ENCODE measurements at places on chromosomes 1 and 21.
A peak's percentile ranks its signal among the peaks of the same experiment; 100 is the strongest.

DNA sequence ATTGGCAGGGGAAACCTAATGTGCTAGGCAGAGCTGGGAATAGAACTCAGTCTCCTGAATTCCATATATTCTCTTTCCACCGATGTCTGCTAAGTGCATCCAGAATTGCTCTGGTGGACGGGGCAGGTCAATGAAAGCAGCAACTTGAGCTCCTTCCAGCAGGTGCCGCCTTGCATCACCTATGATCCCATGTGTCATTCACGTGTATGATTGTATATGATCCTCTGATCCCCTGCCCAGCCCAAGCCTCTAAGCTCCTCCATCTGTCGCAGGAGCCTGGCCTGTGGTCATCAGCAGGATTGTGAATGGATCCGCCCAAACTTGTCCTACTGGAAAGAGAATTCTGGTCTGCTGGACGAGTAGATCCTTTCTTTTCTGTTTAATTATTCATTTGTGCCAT, 13.1 kb downstream of the ACTA1 start:
- no peak for DNase-seq

- DNase-seq, result no peak
These were observed 37.3 kb downstream of the VANGL2 start for GRCh38 chr1:160437432-160438316.

GRCh38 chr1:22088331-22088730, 35.8 kb downstream of the CDC42 start:
- DNase-seq, result no peak

DNA sequence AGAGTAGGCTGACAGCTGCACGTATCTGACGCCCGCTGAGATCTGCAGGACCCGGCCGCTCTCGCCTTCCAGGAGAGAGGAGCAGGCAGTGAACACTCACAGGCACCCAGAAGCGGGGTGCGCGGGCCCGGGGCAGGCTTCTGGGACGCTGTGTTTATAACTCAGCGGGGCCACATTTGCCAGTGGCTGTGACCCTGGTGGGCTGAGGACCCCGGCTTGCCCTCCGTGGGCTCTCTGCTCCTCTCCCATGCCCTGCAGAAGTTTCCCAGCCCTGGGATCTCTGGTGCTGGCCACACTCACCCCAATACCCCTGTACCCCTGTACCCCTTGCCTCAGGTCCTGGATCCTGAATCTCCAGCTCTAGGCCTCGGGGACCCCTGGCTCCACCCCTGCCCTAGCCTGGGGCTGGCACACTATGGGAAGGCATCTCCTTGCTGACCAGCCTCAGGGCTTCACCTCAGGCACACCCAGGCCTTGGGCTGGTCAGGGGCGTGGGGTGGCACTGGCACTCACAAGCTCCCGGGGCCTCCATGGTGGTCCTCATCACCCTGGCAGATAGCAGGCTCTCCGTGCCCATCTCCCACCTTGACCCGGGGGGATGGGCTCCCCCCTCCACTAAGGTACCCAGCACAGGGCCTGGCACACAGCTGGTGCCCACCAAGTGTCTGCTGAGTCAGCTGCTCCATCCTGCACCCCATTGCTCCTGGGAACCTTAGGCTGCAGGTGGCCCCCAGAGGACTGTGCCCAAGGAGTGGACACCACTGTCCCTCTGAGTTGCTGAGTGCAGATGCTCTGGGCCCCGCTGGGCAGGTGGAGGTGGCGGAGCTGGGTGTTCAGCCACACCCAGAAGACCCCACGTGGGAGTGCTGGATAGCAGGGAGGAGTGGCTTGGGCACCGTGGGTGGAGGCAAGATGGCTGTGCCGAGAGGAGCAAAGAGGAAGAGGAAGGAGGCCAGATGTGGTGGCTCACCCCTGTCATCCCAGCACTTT, 32.4 kb downstream of the MORN1 start:
- DNase-seq, result no peak

DNA sequence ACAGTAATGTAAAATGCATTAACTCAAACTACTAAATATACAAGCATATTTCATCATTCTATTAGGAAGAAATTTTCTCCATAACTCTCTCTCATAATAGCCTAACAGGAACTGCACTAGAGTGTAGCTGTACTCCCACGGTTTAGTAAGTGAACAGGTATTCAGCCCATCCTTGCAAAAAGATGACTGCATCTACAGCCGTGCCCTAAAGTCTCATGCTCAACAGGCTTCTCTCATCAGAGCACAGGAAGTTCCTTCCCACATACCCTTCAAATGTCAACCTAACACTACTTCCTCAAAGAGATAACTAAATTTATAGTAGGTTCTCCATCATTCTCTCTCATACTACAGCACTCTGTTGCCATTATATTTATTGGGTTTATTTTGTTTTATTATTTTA, 251.6 kb downstream of the AKT3 start:
- no peak for DNase-seq

DNA sequence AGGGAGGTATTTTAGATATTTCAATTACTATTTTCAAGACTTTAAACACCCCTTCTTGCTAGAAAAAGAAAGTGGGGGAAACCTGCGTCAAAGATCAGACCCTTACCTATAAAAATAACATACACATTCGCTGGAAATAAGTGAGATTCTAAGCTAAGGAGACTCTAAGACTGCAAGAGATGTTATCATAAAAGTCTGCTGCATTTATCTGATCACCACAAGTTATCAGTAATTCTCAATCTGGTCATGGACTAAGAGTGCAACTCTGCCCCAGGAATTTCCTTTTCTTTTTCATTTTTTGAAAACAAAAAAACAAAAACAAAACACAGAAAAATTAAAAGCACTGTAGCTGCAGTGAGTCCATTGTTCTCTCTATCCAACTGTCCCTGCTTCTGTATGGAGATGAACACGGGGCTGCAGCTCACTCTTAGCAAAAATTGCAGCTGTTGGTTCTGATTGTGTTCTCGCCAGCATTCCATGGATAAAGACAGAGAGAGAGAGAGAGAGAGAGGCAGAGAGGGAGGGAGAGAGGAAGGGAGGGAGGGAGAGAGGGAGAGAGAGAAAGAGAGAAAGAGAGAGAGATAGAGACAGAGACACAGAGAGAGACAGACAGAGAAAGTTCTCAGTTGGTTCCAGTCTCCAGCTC, 14.1 kb downstream of the XKR8 start:
- DNase-seq, result no peak

DNA sequence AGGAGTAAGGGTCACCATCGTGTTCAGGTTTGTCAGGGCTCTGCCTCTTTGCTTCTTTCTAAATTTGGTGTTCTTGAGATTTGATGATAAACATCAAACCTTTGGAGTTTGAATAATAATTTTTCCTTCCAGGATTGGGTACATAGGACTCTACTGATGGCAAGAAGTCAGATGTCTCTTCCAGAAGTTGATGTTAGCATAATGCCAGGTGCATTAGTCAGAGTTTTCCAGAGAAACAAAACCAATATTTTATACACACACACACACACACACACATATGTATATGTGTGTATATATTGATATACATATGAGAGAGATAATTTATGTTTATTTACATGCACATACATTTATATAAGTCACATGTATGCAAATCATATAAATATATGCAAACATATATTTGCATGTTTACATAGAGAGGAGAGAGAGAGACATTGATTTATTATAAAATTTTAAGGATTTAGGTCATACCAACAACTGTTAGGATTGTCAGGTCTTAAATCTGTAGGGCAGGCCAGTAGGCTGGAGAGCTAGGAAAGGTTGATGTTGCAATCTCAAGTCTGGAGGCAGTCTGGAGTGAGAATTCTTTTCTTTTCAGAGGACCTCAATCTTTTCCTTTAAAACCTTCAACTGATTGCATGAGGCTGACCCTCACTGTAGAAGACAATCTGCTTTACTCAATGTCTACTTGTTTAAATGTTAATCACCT, 199.2 kb downstream of the HLX start:
- DNase-seq, result no peak

DNA sequence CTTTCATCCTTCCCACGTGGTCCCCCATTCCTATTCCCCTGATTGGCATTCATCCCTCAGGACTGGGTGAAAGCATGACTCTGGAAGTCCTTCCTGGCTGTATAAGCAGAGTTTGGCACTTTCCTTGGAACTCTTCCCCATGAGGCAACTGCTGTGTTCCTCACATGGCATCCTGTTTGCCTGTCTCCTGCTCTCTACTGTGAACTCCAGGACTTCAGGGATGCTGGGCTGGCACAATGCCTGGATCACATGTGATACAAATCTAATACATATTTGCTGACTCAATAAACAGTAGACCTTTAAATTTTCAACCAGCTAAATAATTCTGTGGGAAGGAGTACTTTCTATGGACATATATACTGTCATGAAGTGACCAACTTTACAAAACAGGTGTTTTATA, 46.8 kb upstream of the EDEM3 start:
- no peak for DNase-seq

- peak; percentile 77 for DNase-seq
These were observed 36.5 kb upstream of the TRAPPC10 start for GRCh38 chr21:43975469-43976098.

GRCh38 chr21:29145852-29146453, 15.5 kb downstream of the MAP3K7CL start:
- no peak for DNase-seq

- DNase-seq, result no peak
These were observed 17.2 kb upstream of the SLAMF6 start for GRCh38 chr1:160539990-160540858.

- DNase-seq, result no peak
These were observed 15.2 kb upstream of the HMCN1 start for GRCh38 chr1:185719021-185719420.

- no peak for DNase-seq
These were observed 11.1 kb upstream of the VPS26C start for GRCh38 chr21:37278199-37278598.

DNA sequence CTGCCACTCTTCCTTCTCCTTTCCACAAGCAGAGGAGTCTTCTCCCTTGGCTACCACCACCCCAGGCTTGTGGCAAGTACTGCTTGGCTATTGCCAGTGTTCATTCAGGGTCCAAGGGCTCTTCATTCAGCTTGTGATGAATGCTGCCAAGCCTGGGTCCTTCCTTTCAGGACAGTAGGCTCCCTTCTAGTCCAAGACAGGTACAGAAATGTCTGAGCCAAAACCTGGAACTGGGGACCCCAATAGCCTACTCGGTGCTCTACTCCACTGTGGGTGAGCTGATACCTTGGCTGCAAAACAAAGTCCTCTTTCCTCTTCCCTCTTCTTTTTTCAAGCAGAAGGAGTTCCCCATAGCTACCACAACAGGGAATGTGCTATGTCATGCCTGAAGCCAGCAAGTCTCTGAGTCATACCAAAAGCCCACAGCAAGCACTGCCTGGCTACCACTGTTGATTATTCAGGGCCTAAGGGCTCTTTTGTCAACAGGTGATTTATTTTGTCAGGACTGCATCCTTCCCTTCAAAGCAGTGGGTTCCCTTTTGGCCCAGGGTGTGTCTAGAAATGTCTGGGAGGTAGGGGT, 268.9 kb downstream of the HHAT start:
- DNase-seq, result no peak

DNA sequence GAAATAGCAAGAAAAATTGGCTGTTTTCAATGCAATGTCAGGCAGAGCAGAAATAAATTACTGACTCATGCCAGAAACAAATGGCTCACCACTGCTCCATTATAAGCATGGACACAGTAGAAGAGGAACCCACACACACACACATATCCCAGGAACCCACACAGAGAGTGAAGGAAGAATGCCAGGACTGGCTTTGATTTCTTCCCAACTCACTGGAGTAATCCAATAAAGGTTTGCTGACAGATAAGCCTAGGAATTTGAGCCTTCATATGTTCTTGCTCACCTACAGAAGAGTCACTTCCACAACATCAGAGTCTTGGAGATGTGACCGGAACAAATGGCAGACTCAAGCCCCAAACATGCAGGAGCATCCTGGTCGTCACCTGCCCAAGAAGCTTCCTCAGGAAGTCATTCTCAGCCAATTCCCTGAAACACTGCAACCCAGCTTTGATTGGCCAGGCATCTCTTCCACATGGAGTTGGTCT, 2.2 kb downstream of the SH3BP5L start:
- no peak for DNase-seq

DNA sequence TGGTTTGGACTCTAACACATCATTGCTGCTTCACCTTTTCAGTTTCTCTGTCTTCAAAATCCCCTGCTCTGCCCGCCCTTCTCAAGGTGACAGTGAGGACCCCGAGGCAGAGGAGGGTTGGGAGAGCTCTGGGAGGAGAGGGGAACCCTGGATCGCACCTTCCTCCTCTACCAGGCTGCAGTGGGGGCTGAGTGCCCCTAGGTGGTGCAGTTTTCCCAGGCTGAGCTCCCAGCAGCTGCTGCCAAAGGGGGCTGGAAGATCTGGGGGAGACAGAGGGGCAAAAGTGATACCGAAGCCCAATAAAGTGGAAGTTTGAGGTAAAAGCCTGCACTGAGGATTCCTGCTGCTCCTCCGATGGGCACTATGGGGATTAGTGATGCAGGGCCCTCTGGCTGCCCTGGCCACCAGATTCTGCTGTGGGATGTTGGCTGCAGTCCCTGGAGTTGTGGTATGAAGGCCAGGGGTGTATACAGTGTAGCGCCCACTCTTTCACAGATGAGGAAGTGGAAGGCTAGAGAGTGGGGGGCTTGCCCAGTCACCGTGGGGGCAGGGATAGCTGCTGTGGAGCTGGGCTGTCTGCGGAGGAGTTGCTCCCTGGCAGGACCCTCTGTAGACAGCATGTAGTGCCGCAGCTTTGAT, 40.7 kb upstream of the SCMH1 start:
- DNase-seq, result no peak

DNA sequence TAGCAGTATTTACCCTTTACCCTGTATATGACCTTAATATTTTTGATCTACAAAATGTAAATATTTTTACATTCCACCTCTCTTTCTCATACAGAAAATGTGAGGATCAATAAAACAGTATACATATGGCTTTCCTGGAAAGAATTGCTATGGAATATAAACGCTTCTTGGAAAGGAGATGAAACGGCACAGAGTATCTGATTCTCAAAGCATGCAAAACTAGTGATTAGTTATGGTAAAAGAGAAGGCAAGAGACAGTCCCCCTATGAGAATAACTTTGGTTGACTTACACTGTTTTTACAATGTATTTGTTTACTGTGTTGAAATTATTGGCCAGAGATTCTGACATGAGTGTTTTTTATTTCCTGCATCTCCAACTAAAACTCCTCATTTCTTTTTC, 204.6 kb upstream of the C21orf91 start:
- DNase-seq, result no peak

DNA sequence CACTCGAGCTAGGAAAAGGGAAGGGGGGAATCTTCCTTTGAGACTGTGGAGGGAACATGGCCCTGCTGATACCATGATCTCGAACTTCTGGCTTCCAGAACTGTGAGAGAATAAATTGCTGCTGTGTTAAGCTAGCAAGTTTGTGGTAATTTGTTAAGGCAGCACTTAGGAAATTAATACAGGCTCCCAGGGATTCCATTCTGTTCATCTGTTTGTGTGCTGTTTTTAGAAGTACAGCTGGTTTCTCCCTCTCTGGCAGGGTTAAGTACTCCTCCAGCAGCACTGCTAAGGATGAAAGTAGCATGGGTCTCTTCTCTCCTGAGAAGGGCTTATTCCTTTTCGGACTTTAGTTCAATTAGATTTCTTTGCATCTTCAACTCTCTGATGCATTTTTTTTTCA, 268.3 kb downstream of the HHIPL2 start:
- DNase-seq, result no peak

- no peak for DNase-seq
These were observed 10.9 kb upstream of the IFI16 start for GRCh38 chr1:158998781-158999161.
